ENCODE measurements at places on chromosomes 3 and 15. TPM values are rescaled to one million over a fixed set of nuclear protein-coding genes. Genes with fewer than 3 reads are reported as not detected.

DNA sequence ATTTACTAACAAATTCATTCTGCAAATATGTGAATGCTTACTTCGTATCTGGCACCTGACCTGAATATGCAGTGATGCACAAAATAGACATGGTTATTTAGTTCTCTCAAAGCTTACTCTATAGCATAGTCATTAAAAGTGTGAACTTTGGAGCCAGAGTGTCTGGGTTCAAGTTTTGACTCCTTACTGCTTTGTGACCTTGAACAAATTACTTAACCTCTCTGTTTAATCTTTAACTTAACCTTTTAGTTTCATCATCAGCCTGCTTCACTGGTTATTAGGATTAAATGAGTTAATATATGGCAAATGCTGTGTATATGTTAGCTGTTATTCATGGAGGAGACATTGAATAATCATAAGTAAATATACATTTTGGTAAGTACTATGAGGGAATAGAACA, 12.1 kb upstream of the MGA start:
- DNase-seq: no peak

GRCh38 chr3:45565342-45565741, 29.2 kb upstream of the LIMD1 start:
- DNase-seq: no peak

GRCh38 chr15:78889000-78889399, 16.3 kb downstream of the MORF4L1 start:
- DNase-seq: no peak

Gene BUB1B
- 4.1 TPM for total RNA-seq

DNA sequence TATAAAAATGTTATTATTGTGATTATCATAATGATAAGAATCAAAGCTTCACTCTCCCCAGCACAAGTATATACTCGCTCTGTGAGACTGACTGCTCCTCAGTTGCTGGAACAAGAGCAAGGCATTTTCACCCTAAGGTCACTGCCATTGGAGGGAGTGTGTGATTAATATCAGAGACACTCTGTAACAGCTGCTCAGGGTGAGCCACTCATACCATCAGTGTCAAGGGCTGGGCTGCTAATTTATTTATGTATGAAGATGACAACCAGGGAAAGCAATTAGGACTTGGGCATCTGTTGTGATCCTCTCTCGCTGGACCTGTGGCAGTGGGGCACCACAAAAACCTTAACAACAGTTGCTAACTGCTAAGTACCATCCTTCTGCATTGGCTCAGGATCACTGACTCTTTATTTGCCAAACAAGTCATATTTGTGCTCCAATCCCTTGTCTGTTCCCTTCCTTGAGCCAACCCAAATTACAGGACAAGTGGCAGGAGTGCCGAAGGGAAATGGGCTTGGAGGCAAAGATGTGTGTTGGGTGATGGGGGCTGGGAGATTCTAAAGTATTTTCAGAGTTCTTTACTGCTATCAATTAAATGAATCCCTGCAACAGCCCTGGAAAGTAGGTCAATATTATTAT, 297.5 kb upstream of the STT3B start:
- DNase-seq: no peak

GRCh38 chr3:8201886-8202285, 299.7 kb upstream of the LMCD1 start:
- no peak for DNase-seq

Gene PLS1
- total RNA-seq: 79.1 TPM

Data from stomach (tissue), 19 donors.